Epithelial cell of esophagus (primary cell): ENCODE measurements at places on chromosomes 13 and 19.

DNA sequence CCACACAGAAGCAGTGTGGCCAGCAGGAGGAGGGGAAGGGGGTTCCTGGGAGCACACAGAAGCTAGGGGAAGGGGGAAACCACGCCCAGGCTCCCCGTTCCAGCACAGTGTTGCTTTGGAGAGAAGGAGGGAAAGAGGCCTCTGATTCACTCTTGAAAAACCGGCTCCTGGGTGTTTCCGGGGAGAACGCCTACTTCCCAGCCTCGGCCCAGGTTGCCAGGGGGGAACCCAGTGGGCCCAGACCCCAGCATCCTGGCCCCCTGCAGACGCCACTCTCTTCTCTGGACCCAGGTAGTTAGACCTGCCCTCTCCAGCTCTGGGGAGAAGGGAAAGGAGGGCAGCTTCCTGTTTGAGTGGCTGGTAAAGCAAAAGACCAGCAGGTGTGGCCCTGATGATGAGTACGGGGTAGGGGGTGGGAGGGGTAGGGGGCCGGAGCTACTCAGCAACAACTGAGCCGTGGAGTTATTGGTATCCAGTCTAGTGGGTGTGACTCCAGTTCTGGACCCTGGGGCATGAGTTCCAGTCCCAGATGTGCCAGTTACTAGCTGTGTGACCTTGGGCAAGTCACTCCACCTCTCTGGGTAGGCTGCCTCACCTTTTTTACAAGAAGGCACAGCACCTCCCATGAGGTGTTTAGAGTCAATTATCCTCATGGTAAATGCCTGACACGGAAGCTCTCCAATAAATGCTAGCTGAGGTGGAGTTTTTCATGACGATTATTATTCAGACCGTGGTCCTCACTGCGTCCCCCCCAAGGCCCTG, 836 bp downstream of the GIPC1 start:
- peak; percentile 82 for DNase-seq

DNA sequence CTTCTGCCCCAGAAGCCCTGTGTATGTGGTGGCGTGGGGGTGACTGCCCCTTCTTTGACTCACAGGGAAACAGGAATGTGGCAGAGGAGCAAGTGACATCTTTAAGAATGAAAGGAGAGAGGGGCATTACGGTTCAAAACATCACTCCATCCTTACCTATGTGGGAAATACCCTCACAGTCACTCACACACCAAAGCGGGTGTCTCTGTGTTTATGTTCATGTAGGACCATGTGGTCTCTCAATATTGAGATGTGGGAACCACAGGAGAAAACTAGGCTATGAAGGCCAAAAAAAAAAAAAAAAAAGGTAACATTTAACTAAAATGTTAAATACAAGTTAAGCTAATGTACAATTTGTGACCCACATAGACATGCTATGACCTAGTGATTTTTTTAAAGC, 153.6 kb upstream of the GPR12 start:
- DNase-seq = no peak

DNA sequence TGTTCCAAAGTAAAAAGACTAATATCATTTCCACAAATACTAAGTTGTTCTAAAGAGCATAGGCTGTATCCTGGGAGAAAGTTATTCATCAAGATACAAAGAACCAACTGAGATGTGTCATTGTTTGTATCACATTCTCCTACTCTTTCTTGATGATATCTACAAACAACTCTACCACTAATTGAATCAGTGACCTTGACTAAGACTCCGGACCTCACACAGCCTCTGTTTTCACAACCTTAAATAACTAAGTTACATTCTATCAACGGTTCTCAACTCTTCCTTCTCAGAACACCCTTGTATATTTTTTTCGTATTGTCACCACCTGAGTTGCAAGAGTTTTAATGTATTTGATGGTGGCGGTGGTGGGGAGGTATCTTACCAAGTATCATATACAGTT, 12.6 kb downstream of the IRS2 start:
- no peak for DNase-seq

- peak; percentile 68 for DNase-seq
Observed at GRCh38 chr13:76231522-76232167, 595.5 kb downstream of the LMO7 start.

DNA sequence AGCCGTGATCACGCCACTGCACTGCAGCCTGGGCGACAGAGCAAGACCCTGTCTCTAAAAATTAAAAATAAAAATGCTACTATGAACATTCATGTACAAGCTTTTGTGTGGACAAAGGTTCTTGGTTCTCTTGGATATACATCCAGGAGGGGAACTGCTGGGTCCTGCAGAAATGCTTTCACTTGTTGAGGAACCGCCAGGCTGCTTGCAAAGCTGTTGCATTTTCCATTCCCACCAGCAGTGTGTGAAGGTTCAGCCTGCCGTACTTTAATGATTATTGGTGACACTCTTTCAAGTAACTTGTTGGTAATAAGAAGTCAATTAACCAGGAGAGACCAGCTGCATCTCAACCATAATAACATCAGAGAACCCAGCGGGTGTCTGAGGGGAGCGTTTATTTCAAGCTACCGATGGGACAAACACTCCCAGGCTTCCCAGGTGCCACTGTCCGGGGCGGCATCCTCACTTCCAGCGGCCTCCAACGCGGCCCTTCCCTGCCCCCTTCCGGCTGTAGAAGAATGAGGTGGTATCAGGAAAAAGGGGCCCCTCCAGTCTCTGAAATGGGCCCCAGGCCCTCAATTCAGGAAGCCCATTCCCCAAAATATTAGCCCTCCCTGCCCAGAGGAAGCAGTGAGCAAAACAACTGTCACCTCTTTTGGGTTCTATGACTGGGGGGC, 15.2 kb upstream of the PPP1R12C start:
- no peak for DNase-seq

DNA sequence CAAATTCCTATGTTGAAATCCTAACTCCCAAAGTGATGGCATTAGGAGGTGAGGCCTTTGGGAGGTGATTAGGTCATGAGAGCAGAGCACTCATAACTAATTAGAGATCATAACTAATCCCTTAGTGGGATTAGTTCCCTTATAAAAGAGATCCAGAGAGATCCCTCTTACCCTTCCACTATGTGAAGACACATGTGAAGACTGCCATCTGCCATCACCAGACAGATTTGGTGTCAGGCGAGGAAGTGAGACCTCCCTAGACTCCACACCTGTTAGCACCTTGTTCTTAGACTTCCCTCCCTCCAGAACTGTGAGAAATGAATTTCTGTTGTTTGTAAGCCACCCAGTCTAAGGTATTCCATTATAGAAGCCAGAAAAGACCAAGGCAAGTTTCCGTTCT, 112.2 kb downstream of the NDFIP2 start:
- DNase-seq = no peak

GRCh38 chr13:39130301-39130700, 92.0 kb downstream of the NHLRC3 start:
- no peak for DNase-seq

DNA sequence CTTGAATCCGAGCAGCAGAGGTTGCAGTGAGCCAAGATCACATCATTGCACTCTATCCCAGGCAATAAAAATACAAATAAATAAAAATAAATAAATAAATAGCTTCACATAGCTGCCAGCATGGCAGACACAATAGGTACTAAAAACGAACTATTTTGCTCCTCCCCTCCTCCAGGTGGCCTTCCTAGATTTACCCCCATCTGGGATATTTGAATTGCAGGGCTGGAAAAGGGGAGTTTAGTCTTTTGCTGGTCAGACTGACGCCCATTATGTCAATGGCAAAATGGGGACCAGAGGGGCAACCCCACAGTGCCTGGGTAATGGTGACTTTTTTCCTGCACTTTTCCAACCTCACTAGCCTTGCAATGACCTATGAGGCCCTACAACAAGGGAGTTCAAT, 640 bp upstream of the GMFG start:
- DNase-seq = no peak

DNA sequence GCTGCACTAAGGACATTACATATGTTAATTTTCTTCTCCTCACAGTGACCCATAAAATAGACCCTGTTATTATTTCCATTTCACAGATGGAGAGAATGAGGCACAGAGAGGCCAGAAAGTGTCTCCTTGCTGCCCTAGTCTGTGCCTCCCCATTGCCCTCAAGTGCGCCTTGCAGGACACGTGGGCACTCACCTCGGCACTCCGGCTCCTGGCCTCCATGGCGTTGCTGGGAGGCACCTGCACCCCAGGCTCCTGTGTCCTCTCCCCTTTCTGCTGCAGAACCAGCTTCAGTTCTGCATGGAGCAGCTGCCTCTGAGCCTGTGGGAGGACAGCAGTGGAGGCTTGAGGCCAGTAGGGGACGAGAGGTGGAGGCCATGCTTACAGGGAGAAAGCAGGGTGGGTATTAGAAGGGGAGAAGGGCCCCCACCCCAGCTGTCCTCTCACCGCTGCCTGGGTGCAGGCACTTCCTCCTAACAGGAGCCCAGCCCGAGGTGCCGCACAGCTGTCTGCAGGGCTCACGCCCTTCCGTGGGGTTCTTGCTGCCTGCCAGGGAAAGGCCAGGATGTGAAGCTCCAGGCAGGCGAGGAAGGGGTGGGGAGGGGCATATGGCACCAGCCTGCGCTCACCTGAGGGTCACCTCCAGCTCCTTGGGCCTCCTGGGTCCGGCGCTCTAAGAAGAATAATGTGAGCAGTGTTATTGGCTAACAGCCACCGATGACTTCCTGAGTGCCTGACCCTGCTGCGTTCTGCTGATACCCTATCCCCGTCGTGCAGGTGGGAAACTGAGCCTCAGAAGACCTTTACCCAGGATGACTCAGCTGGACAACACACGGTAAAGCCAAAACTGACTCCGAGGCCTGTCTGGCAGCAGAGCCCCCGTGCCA, 5.2 kb downstream of the PRX start:
- no peak for DNase-seq

- peak; percentile 51 for DNase-seq
Observed at GRCh38 chr13:48579165-48579918, 46.5 kb upstream of the RCBTB2 start.

- no peak for DNase-seq
Observed at GRCh38 chr13:22332416-22332815, 661.5 kb downstream of the FGF9 start.

DNA sequence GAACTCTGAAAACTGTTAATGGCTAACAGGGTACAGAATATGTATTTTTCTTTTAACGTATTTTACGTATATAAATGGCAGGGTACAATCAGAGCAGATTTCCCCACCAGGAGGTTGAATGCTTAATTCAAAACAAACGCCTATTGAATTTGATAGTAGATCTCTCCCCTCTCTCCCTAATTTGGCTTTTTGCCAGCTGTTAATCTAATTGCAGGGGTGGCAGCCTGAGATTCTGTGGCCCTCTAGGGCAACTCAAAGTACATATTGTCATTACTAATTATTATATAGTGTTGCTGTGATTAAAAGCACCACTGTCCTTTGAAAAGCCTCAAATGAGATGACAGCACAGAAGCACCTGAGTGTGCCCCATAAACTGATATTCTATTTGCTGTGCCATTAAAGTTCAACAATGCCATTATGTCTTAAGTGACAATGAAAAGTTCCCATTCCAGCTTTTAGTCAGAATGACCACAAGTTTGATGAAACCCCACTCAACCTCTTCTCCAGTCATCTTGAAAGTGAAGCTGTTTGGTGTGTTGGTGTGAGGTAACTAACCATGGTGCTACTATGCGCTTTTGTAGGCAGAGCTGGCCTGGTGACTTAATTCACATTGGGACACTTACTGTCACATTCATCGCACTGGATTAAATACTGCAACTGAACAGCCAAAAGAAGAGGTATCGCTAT, 351.4 kb downstream of the KCNRG start:
- DNase-seq = no peak

GRCh38 chr13:51283371-51283770, 56.1 kb upstream of the SERPINE3 start:
- no peak for DNase-seq

DNA sequence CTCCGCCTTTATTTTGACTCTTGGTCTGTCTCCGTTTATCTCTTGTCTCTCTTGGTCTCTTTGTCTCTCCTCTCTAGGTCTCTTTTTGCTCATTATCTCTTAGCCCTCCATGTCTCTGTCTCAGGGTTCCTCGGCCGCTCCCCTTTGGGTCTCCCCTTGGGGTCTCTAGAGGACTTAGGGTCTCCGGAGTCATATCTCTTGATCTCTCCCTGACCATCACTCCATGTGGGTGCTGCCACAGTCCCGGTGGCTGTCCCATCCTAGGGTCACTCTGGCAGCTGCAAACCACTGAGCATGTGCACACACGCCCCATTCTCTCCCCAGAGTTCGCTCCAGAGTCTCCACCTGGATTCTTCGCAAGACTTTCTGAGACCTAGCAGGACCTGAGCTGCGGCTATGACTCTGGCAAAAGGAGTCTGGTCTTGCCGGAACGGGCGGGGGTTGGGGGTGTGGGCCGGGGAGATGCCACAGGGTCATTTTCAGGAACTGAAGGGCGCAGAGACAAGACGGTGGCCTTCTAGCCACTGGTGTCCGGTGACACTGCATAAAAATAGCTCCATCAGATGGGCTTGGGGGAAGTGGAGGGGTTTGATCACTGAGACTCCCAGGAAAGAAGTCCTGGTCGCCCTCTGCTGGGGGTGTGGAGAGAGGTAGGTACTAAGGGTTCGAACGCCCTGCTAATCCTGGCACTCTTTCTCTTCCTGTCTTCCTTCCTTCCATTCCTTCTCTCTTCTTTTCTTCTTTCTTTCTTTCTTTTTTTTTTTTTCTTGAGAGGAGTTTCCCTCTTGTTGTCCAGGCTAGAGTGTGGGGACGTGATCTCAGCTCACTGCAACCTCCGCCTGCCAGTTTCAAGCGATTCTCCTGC, 1.2 kb upstream of the KCNA7 start:
- DNase-seq = peak; percentile 39

DNA sequence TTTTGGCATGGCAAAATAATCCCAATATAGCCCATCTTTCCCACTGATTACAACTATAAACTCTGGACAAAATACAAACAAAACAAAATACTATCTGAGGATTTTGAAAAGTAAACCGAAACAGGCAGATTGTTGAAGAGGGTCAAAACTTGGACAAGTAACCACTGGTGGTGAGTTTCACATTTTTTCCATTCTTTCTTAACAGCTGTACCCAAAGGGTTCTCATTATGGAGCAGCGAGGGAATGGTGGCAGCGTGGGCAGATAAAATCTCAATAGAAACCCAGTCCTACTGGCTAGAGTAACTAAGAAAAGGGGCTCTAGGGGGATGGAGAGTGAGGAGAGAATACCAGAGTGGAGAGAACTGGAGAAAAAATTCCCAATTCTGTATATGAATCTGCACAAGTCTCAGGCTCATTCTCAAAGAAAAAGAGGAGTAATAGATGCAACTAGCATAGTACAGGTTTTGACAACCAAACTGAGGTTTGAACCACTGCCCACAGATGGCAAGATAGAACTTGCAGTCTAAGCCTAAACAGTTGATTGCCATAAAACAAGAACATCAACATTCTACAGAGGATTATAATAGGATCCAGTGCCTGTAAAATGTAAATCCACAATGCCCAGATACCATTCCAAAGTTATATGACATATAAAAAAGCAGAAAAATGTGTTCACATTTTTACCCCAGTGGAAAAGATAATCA, 284.5 kb downstream of the KCNRG start:
- peak; percentile 87 for DNase-seq
